ENCODE measurements at places on chromosomes 1 and 21. TPM values are rescaled to one million over a fixed set of nuclear protein-coding genes. Genes with fewer than 3 reads are reported as not detected.
A peak's percentile ranks its signal among the peaks of the same experiment; 100 is the strongest.

GRCh38 chr1:171429137-171429536 is 56.2 kb upstream of the PRRC2C start:
- DNase-seq = no peak

DNA sequence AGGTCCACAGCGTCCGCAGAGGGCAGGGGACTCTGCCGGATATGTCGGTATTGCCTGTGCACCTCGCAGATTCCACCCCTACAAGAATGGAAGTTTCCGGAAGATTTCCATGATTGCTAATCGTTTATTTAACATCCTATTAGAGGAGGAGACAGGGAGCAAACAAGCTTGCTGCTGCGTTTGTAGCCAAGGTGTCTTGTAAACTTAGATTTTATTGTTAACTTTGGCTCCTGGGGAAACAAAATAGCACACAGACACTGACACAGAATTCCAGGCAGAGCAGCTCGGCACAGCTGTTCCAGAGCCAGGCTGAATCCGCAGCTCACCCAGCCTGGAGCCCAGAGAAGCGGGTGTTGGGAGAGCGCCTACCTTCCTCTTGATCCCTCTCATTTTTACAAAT is 75.7 kb downstream of the AJAP1 start:
- DNase-seq = no peak

GRCh38 chr1:72997041-72997440 is 714.7 kb upstream of the NEGR1 start:
- DNase-seq = no peak

Gene ACTRT2
- total RNA-seq = not detected

- no peak for DNase-seq
These were observed 125.9 kb downstream of the RIPK4 start for GRCh38 chr21:41640748-41641509.

DNA sequence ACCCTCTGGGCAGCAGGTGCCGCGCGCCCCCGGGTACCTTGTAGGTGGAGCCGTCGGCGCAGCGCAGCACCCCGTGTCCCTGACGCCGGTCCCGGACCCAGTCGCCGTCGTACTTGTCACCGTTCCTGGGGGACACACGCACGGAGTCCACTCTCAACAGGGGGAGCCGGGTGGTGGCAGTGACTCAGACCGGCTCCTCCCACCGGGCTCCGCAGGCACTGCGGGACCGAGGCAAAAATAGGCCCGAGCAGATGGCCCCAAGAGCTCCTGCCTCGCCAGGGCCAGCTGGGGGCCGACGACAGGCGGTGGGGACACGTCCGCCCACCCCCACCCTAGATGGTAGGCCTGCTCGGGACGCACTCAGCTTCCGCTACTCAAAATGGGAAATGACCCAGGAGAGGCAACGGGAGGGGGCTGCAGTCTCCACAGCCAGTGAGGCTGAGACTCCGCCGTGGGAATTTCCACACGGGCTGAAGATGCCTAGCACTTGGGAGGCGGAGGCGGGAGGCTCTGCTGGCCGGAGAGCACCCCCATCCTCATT is 6.3 kb downstream of the MORN1 start:
- DNase-seq = no peak

- no peak for DNase-seq
These were observed 45.5 kb upstream of the RCOR3 start for GRCh38 chr1:211213702-211214101.

- no peak for DNase-seq
These were observed 21.0 kb downstream of the XPR1 start for GRCh38 chr1:180652792-180653191.

DNA sequence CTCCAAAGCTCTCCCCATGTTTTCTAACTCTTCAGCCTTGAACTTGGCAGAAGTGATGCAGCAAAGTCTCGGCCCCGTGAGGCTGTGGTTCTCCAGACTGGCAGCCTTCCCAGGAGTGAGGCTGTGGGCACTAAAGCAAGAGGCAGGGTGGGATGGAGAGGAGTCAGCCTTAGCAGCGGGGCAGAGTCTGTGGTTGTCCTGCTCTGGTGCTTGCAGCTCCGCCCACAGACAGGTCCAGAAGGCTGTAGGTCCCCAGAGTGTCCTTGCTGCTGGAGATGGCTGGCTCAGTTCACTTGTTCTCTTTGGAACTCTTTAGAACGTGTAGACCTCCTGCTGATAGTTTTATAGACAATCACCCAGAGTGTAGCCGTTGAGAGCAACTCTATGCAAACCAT is 142.6 kb downstream of the AJAP1 start:
- no peak for DNase-seq

DNA sequence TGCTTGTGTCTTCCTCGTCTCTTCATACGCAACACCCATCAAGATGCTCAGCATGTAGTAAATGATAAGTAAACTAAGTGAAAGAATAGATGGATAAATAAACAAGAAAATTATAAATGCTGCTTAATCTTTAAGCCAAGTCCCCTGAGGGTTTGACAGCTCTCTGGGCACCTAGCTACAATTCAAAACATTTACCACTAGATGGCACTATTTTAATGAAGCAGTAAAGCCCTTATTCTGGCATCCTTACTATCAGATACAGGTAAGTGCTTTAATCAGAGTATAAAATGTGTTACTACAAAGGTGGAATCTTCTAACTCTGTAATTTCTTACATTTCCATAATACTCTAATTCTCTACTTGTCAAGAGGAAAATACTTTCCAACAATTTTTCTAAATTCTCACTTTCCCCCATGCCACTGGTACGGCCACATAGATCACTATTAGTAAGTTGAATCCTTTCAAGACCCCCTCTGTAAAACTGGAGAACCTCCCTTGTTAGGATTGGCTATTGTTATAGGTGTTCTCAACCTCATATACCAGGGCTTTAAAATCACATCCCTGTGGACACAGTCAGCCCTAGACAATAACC is 137.8 kb downstream of the BARHL2 start:
- no peak for DNase-seq

GRCh38 chr1:42137766-42138165 is 15.4 kb upstream of the GUCA2B start:
- no peak for DNase-seq

Gene FHAD1
- total RNA-seq = 1.7 TPM

Gene PALMD
- total RNA-seq = 5.9 TPM

DNA sequence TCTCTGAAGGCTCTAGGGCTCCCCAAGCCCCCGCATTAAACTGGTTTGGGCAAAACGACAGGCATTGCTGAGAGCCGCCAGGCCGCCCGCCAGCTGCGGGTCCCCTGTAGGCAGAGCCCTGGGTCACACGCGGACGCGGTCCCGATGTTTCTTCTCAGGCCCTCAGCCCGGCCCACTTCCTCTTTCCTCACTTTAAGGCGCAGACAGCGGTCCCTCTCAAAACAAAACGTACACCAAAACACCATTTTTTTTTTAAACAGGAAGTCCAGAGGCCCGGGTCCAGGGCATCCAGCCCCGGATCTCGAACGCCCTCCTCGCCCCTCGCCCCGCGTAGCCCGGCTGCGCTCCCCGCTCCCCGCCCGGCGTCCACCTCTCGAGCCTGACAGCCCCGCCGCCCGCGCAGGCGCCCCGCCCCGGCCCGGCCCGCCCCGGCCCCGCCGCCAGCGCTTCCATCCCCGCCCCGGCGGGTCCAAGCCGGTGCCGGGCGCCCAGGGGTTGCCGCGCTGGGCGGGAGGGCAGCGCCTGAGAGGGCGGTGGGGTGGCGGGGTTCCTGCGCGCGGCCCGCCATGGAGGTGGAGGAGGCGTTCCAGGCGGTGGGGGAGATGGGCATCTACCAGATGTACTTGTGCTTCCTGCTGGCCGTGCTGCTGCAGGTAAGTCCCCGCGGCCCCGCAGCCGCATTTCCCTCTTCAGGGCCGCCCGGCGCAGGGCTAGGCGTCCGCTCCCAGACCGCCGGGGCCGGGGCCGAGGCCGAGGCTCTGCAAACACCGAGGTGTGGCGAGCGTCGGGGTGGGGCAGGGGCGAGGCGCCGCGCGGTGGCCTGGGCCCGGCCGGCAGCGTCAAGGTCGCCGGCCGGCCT is at the start of gene SLC22A15:
Gene SLC22A15, plus strand, starts transcription at position 452 of the 859 bp plus-strand sequence. Its CDS starts 115 bp downstream, at position 567.
- DNase-seq = peak; percentile 43

GRCh38 chr21:35509001-35509704 is 460.1 kb upstream of the RUNX1 start:
- peak; percentile 28 for DNase-seq

Gene SYCP1
- total RNA-seq = not detected

DNA sequence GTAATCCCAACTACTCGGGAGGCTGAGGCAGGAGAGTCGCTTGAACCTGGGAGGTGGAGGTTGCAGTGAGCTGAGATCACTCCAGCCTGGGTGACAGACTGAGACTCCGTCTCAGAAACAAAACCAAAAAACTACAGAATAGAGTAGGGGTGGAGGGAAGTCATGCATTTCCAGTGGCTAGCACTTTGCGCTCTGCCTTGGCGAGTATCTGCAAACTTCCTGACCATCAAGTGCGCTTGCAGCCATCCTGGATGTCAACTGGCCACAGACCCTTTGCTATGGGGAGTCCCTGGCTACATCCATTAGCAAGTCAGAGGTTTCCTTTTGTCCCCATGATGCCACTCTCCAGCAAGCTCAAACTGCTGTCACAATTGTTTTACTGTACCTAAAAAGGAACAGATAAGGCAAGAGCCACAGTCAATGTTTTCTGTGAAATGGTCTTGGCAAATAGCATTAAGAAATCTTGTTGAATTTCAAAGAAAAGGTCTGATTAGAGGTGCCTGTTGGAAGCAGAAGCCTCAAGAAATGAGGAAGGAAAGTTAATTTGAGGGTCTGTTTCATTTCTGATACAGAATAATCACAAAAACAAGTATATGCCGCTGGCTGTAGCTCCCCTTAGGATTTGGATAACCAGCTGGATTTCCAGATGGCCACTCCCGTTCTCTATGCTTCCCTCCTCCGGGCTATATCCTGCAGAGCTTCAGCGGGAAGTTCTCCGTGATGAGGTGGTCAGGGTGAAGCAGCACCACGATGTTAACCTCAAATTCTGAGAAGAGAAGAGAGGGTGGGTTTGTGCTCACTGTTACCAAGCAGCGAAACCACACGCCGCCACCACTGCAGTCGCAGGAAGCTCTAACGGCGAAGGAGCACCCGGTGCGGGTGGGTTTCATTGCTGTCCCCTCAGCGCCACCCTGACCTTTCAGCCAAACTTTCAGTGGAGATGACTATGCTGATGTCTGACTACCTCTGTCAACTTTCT is 42.0 kb downstream of the VPS26C start:
- DNase-seq = no peak

DNA sequence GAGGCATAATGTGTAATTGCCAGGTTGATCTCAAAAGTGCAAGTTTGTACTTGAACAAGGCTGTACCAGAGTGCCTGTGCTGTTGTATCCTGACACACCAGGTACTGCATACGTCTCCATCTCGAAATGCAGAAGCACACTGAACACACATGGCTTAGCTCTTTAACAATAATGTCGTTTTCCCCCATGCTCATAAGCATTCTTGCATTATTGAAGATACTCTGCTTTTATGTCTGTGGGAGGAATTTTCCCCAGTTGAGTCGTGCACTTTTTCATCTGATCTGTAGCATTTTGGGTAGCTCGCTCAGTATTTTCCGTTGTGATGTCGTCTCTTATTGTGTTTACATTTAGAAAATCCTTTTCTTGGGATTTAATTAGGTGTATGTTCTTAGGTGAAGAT is 98.7 kb downstream of the PCBP3 start:
- DNase-seq = no peak

DNA sequence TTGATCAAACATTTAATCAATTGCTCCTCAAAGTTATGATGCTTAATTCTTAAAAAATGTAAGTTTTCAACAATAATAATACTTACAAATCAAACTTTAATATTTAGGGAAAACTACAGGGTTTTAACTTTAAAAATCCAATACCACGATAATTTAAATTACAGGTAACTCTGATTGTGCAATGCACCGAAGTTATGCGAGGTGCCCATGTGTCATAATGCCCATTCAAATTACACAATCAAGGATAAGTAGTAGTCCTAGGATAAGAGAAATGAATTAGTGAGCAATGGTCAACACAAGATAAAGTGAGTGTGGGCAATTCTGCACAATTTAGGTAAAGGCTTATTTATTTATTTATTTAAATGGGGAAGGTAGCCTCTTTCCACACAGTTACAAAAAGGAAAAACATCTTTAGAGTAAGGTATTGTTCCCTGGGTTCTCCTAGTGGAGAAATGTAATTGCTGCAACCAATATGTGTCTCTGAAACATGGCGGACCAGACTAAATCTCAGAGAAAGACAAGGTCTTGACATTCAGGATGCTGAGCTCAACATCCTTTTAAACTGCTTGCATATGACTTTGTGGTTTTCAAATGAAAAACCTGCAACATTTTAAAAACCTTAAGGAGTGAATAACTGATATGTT is 164.2 kb downstream of the TTLL7 start:
- DNase-seq = no peak

- DNase-seq = no peak
These were observed 367.0 kb upstream of the NEGR1 start for GRCh38 chr1:72649211-72649888.

Gene CD1B
- not detected for total RNA-seq

GRCh38 chr1:15742339-15742801 is at the start of gene TMEM82:
TSS of gene TMEM82 (plus strand) at chr1:15742499. CDS start at chr1:15742560, 61 bp downstream.
- no peak for DNase-seq

- DNase-seq = no peak
These were observed 80.2 kb upstream of the ACTL8 start for GRCh38 chr1:17674726-17675500.

DNA sequence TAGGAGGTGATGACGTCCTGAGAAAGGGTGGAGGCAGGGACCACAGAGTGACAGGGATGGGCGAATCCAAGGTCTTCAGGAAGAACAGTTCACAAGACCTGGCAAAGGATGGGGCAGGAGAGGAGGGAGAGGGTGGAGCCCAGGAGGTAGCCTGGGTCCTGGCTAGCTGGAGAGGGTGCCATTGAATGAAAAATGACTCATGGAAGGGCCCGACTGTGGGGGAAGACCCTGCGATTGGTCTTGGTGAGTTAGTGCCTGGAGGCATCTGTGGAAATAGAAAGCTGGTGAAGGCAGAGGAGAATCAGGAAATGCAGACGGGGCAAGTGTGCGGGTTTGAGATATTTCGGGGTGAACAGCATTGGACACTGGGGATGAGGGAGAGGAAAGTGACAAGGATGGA is 60.3 kb upstream of the SLC45A1 start:
- DNase-seq = no peak

Gene RIPK4
- total RNA-seq = 56.6 TPM

DNA sequence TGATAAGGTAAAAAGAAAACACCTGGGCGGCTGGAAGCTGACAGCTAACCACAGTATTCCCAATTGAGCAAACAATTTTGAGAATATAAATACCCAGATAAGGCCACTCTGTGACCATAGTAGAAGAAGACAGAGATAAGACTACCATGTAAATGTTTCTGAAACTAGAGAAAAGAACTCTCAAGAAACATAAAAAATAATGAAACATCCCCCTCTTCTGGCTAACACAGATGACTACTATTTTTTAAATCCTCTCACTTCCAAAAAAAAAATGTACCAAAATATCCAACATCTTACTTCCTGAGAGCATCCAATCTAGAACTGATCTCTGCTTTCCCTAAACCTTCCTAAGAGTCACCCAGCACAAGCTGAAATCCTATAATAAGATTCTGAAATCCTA is 125.9 kb downstream of the HFM1 start:
- DNase-seq = no peak

Gene MDM4
- 64.5 TPM for total RNA-seq

- DNase-seq = no peak
These were observed 14.5 kb downstream of the LY9 start for GRCh38 chr1:160810486-160810885.

- DNase-seq = no peak
These were observed 14.5 kb downstream of the CR1 start for GRCh38 chr1:207510444-207510843.

Gene PSEN2
- 35.2 TPM for total RNA-seq

Gene LCE1E
- total RNA-seq = not detected

GRCh38 chr21:40714536-40714935 is 132.4 kb downstream of the DSCAM start:
- no peak for DNase-seq

Gene SYT6
- 1.4 TPM for total RNA-seq

Gene KPRP
- total RNA-seq = not detected
